ENCODE measurements at places on chromosomes 7 and 10.

GRCh38 chr10:123535386-123535785 lies 130.8 kb upstream of the GPR26 start:
- DNase-seq = no peak

- no peak for DNase-seq
Measured at GRCh38 chr10:8499312-8499711, 444.8 kb downstream of the GATA3 start.

DNA sequence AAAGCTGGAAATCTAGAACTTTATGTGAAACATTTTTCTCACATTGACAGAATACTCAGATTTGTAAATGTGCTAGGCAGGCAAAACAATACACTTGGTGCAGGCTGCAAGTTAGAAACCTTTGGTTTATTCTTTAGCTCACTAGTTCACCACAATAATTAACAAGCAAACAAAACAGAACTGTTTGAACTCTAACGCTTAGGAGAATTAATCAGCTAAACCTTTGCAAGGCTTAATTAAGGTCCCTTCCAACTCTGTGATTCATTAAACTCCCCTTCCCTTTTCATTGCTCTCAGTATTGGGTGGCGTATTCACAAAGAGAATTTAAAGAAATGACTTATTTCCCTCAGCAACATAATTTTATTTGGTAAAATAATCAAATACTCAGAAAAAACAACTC lies 99.0 kb downstream of the PON1 start:
- DNase-seq = no peak

- no peak for DNase-seq
Measured at GRCh38 chr7:34087892-34088891, 182.9 kb downstream of the BMPER start.

GRCh38 chr10:98489561-98490481 lies 43.1 kb upstream of the HPS1 start:
- DNase-seq = no peak
